8988T (cell line): ENCODE measurements at places on chromosomes 7 and 10.

DNA sequence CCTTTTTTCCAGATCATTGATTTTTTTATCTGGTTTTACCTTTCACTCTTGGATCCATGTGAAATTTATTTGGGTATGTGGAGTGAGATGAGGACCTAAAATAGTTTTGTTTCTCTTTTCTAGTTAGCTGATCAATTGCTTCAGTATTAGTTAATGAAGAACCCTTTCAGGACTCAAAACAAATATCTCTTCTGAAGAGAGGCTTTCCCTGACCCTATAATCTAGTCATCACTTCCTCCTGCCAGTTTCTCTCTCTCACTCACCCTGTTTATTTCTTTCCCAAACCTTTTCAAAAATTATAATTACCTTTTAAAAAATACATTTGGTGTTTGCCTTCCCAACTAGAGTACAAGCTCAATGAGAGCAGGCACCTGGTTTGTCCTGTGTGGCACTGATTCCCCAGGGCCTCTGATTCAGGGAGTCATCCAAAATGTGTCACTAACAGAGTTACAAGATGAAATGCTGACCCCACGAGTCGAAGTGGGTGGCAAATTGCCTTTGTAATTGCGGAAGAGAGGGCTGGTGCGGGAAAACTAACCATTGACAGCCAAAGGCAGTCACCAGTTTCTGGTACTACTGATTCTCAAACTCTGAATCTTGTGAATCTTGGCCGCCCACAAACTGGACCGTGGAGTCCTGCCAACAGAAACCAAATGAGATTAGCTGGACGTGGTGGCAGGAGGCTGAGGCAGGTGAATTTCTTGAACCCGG is 2.4 kb downstream of the TMEM140 start:
- DNase-seq, result no peak

DNA sequence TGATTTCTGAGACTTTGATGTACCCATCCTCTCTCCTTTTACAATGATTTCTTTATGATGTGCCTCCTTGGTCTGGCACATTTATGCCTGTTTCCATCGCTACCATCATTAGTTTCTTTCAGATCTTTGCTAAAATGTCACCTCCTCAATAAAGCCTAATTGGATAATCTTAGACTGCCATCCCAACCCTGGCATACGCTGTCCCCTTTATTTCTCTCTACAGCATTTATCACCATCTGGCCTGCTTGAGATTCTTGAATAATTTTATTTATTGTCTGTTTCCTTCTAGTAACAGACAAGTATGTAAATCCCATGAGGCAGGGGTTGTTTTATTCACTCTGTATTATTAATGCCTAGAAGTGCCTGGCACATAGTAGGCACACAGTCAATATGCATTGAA is 6.7 kb upstream of the DNTT start:
- DNase-seq, result no peak

GRCh38 chr7:7157177-7157886 is 25.0 kb upstream of the C1GALT1 start:
- no peak for DNase-seq

DNA sequence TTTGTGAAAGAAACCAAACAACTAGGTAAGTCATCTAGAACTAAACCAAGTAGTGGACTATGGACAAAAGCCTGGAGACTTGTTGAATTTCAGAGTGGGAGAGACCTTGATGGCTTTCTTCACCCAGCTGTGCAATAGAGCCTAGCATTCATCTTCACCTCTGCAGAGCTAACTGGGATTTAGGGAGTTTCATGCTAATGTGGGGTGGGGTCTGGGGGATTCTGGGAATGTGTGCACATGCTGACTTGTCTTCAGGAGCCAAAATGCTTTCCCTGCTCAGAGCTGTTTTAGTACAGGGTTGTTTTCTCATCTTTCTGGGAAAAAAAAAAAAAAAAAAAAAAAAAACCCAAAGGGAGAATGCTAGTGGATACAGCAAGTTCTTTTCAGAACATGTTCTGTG is 81.3 kb upstream of the ARHGAP21 start:
- no peak for DNase-seq

DNA sequence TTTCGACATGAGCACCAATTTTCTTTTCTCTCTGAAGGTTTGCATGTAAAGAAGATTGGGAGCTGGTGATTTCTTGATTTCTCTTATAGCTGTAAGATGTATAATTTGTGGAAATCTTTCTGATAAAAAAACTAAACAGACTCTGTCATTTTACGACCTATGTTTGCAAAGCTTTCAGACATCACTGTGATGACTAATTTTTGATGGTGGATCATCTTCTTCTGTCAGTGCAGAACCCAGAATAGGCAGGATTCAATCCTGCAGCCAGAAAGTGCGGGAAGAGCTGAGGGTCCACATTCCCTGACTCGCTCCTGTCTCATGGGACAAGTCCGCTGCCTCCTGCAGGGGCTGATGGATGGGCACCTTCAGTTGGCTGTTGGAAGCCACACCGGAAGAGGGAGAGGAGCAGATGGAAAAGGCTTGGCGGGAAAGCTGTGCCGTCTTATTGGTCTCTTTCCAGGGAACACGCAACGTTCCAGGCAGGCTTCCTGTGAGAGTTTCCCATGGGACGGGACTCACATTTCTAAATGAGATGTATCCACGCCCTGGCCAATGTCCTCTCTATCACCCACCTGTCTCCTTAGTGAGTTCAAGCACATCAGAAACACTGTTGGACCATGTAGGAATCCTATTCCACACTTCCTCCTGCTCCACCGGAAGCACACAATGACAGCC is 186.9 kb downstream of the PRPF18 start:
- no peak for DNase-seq

- DNase-seq, result peak; percentile 34
Measured at GRCh38 chr10:118698421-118698820, 56.3 kb downstream of the CACUL1 start.

DNA sequence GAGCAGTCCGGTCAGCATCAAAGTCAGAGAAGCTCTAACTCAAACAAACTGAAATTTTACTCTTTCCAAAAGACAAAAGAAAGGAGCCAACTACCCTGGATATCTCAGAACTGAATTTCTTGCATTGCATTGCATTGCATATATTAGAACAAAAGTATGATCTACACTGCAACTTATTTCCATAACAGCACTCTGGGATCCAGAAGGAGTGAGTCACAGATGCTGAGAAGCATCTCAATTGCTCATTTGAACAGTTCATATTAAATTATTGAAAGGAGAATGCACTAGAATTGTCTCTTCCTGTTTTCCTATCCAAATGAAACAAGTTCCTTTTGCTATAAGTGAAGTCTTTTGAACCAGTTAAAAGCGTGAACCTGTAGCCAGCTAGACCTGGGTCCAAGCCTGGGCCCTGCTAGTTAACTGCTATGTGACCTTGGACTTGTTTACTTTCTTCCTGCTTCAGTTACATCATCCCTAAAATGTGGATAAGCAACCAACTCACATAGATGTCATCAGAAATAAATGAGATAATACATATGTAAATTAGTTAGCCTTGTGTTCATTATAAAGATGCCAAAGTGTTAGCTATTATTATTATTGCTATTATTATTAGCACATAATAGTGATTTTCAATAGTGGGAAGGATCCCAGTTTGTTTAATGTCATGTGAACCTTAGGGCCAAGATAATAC is 184.1 kb downstream of the CREB5 start:
- DNase-seq, result no peak

GRCh38 chr7:142851919-142852318 is 3.0 kb upstream of the EPHB6 start:
- DNase-seq, result no peak

DNA sequence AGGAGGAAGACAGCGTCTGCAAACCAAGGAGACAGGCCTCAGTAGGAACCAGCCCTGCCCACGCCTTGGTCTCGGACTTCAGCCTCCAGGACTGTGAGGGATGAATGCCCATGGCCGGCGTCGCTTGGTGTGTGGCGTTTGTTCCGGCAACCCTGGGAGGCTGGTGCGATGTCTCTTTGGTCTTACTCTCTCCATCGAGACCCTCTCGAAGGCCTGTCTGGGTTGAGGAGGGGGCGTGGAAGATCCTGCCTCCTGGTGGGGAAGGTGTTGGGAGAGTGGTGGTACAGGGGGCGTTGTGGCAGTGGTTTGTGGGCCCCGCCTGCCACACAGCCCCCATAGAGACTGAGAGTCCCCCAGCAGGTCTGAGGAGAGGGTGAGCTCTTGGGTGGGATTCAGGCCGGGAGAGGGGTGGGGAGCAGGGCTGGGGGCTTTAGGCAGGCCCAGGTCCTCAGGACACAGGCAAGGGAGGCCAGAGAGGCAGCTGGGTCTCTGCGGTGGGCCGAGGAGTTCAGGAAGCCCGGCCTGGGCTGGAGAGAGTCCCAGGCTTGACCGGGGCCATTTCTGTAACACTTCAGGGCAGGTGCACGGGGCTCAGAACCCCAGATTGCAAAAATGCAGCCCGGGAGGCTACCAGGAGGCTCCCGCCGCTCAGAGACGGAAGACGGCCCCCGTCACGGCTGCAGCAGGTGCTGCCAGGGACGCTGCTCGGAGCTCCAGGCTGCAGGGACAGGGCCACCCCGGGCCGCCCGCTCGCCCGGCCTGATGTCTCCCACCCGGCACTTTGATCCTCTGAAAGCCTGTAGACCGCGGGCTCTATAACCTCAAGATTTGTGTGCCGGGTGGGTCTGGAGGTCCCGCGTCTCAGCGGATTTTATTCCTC is 33.8 kb upstream of the PSMG3 start:
- no peak for DNase-seq

DNA sequence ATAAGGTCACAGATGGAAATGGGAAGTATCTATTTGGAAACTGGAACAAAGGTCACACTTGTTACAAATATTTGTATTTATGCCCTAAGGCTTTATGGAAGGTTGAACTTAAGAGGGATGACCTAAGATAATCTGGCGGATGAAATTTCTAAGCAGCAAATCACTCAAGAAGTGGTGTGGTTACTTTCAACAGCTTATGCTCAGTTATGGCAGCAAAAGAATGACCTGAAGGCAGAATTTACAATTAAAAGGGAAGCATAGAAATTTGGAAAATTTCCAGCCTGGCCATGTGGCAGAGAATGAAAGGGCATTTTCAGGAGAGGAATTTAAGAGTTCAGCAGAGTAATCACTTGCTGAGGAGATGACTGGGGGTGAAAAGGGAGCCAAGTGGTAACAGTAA is 95.8 kb upstream of the TNS3 start:
- DNase-seq, result no peak

DNA sequence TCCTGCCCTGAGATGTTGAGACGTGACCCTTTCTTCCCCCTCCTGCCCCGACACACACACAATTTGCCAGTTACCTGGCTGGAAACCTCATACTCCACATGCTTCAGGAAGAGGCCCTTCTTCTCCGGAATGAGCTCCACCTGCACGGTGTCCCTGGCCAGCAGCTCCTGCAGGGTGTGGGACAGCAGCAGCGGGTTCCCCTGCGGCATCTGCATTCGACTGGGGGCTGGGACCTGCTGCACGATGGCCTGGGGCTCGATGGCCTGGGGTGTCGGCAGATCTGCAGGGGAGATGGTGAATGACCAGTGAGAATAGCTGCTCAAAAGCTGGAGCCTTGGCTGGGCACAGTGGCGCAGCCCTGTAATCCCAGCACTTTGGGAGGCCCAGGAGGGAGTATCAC is 36.0 kb downstream of the NUDT1 start:
- DNase-seq, result no peak

DNA sequence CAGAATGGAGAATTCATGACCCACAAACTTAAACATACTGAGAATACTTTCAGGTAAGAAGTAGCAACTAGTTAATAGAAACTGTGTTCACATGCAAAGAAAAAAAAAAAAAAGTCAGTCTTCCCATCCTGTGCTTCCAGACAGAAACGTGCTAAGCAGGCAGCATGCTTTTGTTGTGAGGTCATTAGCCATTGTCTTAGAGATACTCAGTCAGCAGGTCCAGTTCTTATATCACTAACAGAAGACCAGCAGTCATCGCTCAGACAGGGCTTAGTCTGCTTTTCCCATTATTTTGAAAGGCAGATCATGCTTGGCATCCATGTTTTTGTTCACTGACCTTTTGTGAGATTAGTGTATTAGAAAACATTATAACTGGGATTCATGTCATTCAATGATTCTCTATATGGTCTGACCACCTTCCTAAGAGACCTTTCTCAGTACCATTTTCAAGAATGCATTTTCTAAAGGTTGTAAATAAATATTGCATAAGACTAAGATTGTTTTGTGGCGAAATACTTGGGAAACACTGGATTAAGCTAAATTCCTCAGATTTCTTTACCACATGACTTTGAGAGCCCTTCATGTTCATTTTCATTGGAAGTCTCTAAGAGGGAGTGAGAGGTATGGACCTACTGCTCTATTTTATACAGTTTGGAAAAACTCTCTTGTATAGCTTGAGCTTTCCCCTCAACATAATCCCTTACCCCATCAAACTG is 45.0 kb upstream of the AGBL3 start:
- DNase-seq, result no peak

DNA sequence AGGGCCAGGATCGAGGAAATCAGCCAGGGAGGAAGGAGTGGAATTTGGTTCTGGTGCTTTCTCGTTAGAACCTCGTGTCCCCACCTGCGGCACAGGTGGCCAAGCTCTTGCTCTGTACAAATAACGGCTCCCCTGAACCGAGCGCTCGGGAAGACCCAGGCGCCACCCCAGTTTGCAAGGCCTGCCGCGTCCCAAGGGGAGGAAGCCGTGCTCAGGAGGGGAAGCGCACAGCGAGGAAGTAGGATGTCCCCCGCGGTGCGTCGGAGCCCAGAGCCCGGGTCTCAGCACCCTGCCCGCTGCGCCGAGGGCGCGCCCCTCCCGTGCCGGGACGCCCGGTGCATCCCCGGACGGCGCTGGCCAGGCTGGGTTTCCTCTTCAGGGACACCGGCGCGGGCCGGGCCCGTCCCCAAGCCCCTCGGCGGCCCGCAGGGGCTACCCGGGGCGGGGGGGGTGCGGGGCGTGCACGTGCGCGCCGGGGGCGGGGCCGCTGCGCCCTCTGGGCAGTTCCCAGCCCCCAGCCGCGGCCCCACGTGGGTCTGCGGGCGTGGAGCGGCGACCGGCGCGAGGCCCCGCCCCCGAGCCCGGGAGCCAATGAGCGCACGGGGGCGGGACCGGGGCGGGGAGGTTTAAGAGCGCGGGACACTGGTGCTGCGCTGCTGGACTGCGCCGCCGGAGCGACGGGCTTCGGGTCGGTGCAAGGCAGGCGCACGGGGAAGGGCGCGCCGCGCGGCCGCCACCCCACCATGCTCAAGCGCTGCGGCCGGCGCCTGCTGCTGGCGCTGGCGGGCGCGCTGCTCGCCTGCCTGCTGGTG is at the start of gene LFNG:
TSS of gene LFNG (plus strand) at position 656 of the 812 bp plus-strand sequence. CDS start at position 744, 88 bp downstream.
- DNase-seq, result peak; percentile 97

DNA sequence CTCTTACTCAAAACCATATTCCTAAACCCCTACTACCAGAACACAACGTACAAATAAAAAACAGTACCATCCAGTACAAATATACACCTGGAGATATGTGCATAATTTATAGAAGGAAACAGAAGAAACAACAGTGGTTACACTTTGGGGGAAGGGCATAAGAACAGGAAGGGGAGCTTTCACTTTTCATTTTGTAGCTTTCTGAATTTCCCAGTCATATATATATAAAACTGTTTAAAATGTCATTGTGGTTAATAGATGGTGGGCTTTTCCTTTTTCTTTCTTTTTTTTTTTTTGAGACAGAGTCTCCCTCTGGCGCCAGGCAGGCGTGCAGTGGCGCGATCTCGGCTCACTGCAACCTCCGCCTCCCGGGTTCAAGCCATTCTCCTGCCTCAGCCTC is 47.2 kb downstream of the MALSU1 start:
- no peak for DNase-seq

- DNase-seq, result no peak
Measured at GRCh38 chr7:11188529-11189310, 215.0 kb downstream of the PHF14 start.
